ENCODE measurements at places on chromosomes 6 and 20.

GRCh38 chr20:3888622-3889488 lies at the start of gene PANK2:
Gene PANK2 (plus strand): TSS chr20:3889387.
- peak; percentile 100 for DNase-seq

- DNase-seq: no peak
Measured at GRCh38 chr6:167532410-167533288, 207.8 kb downstream of the TTLL2 start.

DNA sequence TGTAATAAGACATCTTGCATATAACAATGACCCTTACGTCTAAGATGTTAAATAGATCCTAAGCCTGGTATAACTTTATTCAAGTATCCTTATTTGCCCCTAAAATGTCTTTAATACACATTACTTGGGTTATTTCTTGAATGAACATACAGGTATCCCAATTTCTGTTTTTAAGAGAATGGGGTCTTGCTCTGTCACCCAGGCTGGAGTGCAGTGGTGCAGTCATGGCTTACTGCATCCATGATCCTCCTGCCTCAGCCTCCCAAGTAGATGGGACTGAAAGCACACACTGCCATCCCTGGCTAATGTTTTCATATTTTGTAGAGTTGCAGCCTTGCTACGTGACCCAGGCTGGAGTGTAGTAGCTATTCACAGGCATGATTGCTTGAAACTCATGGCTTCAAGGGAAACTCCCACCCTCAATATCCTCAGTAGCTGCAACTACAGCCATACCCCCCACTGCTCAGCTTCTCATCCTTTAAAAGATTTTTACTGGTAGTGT lies 10.4 kb upstream of the ZNFX1 start:
- no peak for DNase-seq

DNA sequence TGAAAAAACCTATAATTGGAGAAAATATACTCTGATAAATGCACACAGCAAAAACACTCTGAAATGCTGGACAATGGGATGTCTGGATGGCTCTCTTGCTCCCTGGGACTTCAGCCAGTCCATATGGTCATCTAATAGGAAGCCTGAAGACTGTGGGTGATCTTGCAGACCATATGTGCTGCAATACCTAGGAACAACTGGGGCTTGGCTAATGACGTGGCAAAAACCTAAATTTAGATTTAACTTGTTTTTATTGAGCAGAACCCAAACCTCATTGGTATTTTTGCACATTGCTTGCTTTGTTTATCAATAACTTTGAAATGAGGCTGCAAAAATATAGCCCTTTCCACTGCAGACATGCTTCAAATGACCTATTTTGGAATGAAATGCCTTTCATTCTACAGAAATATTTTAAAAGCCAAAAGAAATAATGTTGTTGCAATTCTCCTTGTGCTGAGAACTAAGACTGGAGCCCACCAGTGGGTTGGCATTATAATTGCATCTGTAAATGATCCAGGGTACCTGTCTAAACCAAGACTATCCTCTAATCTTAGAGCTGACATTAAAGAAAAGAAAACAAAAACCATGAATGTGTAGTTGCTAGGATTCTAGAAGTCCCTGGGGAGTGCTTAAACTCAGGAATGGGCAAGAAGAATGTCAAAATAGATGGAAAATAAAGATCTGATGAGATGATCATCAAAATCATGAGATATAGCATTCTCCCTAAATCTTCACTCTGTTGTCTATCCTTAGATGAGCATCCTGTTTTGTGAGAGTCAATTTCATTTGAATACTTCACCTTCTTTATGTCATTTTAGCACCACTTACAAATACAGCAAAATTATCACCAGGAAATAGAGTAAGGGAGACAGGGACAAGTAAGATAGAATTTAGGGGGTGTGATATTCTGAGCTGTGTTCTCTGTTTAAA lies 152.1 kb upstream of the RIMS1 start:
- no peak for DNase-seq

DNA sequence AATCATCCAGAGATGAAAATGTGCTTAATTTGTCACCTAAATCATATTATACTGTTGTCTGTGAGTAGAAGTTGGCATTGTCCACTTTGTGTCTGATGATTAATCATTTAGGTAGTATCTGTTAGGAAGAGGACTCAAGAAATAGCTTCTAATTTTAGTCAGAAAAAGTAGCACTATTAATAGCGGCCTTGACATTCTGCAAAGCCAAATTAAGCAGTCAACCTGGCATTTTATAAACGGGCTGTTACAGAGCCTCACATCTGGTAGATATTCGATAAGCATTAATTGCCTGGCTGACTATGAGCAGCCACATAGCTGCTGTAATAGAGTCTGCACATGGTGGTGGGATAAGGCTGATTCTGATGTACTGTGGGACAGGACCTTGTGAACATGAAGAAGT lies 99.5 kb downstream of the KLHL32 start:
- no peak for DNase-seq

- no peak for DNase-seq
Measured at GRCh38 chr6:72654071-72654621, 32.3 kb downstream of the KCNQ5 start.

- peak; percentile 81 for DNase-seq
Measured at GRCh38 chr6:25027221-25027916, 91.6 kb upstream of the RIPOR2 start.

Data from DND-41 (cell line).